Left kidney (tissue), 8 donors: ENCODE measurements at places on chromosomes 6 and 20.
A peak's percentile ranks its signal among the peaks of the same experiment; 100 is the strongest.

GRCh38 chr6:130647246-130647645 lies 180.0 kb upstream of the SMLR1 start:
- no peak for DNase-seq

- no peak for DNase-seq
Observed at GRCh38 chr6:98529364-98529763, 305.0 kb upstream of the POU3F2 start.

- no peak for DNase-seq
Observed at GRCh38 chr6:17475606-17476244, 82.3 kb downstream of the CAP2 start.

DNA sequence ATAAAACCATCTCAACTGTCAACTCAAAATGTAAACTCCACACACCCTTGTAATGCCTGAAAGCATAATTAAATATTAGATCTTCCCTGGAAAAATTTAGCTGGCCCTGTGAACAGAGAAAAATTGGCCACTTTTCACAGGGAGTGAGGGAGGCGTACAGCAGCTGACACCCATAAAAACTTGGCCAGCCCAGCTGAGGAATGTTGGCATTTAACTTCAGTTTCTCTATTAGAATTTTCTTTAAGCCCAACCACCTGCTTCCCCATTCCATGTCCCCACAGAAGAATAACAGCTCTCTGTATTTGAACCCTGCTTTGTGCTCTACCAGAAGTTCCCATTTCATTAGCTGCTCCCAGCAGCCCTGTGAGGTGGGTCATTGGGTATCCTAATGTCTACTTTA lies 41.0 kb downstream of the PKHD1 start:
- DNase-seq: no peak

GRCh38 chr20:33840759-33841435 lies 29.7 kb downstream of the CHMP4B start:
- no peak for DNase-seq

DNA sequence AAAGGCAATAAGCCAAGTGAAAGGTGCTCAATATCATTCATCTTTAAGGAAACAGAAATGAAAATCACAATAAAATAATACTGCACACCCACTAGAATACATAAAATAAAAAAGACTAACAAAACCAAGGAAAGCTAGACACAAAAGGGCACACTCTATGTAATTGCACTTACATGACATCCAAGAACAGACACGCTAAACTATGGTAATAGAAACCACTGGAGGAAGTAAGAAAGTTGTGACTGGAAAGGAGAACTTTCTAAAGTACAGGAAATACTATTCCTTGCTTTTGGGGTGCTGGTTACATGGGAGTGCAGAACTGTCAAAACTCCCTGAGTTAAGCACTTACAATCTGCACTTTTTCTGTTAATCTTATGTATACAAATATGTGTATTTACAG lies 253.7 kb upstream of the RUNX2 start:
- DNase-seq: no peak

GRCh38 chr6:101108286-101108685 lies 227.2 kb upstream of the ASCC3 start:
- no peak for DNase-seq

DNA sequence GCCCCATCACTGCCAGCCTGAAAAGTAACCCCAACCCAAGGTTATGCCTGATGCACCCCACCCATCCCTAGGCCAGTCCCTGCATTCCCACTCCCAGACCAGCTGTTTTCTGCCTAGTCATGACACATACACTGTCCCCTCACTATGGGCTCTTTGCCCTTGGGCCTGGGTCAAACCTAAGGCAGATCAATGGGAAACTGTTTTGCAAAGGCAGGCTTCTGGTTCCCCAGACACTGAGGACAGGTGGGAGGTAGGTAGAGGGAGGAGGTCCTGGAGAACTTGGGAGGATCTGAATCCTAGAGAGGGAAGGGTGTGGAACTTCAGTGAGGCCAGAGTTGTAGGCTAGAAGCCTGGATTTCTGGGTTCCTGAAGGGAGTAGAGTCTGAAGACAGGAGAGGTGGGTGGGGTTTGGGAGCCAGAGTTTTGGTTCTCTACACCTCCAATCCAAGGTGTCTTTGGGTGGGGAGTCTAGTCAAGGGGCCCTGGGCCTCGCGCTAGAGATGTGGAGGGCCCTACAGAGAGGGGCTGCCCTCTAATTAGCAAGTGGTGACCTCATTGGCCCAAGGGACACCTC lies 2.0 kb downstream of the CLIC1 start:
- DNase-seq: no peak

GRCh38 chr6:164905311-164905710 lies 404.1 kb downstream of the C6orf118 start:
- DNase-seq: no peak

DNA sequence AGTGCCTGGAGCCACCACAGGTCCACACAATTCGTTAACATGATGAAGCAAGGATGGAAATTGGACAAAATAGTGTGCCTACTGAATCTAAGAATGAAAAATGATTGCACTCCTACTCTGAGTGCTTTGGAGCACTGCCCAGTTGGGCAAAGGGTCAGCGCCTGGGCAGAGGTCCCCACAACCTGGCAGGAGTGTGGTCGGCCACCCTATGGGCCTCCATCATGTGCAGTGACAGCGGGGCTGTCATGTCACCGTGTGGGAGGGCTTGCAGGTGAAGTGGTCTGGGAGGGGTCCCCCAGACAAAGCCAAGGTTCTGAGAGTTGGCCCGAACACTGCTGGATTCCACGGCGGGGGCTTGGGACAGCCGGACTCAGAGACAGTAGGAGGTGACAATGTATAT lies 36.2 kb upstream of the CD93 start:
- no peak for DNase-seq

DNA sequence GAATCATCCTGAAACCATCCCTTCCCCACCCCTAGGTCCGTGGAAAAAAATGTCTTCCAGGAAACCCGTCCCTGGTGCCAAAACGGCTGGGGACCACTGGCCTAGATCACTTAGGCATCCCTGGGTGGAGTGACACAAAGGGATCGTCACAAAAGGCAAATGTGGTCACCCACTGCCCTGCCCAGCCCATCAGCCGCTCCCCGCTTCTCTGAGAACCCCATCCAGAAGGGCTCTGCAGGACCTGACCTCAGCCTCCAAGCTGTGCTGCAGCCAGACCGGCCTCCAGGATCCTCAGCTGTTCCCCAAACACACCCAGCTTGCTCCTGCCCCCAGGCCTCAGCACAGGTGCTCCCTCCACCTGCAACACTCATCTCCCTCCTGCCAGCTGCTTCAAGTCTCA lies 61.6 kb downstream of the PREX1 start:
- no peak for DNase-seq

DNA sequence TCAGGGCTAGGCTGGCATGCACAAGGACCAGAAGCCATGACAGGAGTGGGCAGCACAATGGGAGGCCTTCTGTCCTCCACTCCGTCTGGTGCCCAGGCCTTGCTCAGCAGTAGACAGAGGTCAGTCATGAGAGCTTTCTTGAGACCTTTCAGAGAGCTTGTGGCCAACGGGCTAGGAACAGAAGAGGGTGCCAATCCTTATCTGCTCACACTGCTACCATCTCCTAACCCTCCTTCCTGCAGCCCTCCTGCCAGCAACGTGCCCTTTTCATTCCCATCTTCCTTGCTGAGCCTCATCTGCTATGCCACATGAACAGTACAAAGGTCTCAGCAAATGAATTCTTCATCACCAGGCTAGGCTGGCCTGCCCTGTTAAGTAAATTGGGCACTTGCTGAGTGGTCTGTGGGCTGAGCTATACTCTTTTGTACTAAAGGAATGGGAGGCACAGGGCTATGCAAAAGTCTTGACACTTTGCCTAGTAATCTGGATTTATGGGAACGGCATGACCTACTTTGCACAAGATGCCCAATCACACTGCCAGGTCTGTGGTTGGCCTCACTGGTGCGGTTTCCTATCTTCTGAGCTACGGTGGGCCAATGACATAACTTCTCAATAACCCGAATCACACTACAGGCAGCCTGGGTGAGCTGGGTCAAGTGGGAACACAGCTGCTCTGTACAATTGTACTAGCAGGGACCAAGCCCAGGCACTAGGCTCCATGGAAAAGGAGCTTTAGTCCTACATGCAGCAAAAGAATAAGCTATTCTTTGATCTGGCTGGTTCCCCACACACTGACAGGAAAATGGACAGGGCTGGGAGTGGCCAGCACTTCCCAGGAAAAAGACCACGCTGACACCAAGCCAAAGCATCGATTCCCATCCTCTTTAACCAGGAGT lies 47.8 kb downstream of the ELOVL5 start:
- no peak for DNase-seq

DNA sequence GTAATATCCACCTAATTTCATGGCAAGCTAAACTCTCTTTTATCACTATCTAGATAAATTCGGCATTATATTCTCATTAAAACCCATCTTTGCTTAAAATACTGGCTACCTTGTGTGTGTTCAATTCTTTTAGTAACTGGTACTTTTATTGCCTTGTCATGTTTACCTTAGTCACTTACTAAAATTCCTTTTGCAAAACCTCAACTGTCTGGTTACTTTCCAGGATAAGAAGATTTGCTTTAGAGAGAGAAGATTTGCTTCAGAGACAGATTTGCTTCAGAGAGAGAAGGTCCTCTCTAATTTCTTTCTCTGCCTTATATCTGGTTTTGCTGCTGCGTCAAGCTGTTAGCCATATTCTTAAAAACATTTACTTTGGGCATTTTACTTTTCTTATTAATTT lies 151.5 kb upstream of the MLIP start:
- no peak for DNase-seq

GRCh38 chr20:51680067-51680749 lies 88.0 kb downstream of the ATP9A start:
- no peak for DNase-seq

- DNase-seq: no peak
Observed at GRCh38 chr6:48933136-48933535, 529.9 kb downstream of the MMUT start.

- DNase-seq: no peak
Observed at GRCh38 chr6:90256698-90257485, 39.8 kb downstream of the BACH2 start.

DNA sequence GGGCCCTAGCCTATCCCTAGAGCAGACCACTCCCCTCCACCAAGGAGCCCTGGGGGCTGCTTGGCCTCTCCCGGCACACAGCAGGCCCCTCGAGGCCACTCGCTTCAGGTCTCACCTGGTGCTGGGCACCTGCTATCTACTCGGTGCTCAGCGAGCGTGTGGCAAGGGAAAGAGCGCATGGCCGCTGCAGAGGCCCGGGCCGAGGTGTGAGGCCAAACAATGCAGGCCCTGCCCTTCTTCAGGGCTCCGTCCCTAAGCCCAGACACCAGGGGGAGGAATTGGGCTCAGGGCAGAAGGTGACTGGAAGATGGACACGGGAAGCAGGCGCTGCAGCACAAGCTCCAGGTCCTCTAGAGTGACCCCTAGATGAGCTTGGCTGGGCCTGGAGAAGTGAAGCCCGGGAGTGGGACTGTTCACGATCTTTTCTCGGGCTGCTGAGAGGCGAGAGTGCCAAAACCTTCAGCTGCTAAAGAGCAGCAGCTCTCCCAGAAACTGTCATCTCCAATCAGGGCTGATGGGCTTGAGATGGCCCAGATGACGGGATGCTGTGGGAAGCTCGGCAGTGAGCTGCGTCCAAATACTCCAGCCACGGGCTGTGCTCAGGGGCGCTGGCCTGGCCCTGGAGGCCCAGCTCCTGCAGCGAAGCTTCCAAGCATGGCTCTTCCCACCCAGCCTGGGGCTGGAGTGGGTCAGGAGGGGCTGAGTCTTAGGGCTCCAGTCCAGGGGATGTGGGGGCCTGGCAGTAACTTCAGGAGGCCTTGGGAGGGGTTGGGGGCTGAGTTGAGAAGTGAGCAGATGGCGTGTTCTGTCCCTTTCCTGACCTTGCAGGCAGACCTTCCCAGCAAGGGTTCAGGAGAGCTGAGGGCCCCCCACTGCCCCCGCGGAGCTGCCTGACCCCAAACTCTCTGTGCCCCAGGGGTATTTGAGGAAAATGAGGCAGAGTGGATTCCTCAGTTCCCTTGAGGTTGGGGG lies 43.7 kb downstream of the APCDD1L start:
- DNase-seq: peak; percentile 57

DNA sequence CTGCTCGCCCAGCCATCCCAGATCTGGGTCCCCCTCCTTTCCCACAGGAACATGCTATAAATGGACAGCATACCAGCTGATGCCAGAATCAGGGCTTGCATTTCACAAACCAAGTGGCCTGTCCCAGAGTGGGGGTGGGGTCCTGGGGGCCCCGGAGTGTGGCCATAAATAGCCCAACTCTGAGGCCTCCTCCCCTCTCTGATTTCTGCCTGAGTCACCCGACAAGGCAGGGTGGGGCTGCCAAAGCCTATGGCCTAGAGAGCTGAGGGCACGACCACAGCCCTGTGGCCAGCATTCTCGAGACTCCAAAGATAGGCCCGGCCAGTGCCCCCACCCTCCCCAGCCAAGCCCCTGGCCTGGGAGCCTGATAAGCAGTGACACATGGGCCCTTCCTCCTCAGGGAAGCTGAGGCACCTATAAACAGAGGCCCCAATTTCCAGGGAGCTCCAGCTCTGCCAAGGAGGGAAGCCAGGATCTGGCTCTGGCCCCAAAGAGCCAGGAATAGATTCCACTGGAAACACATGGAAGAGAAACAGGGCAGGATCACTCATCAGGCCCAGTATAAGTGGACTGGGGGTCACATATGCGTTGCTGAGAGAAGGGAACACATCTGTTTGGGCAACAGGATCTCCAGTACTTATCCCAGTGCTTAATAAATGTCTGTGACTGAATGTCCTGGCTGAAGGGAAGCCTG lies 20.3 kb downstream of the SNTA1 start:
- DNase-seq: no peak

DNA sequence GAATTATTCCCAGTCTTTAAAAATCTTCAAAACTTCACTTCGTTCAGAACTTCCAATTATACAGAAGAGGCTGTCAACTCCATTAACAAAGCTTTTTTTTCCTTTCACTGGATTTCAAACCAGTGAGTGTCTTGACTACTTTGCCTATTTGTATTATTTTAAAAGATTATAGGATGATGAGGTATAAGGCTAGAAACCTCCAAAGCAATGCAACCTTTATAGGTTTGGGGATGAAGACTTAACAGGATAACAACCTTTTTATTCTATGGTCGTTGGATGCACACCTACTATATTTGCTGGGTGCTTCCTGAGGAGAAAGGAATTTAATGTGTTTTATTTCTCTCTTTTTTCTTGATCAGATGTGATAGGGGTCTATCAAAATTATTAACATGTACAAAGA lies 1.9 kb upstream of the OVOL2 start:
- no peak for DNase-seq

GRCh38 chr6:105769197-105769596 lies 316.9 kb upstream of the PRDM1 start:
- no peak for DNase-seq

DNA sequence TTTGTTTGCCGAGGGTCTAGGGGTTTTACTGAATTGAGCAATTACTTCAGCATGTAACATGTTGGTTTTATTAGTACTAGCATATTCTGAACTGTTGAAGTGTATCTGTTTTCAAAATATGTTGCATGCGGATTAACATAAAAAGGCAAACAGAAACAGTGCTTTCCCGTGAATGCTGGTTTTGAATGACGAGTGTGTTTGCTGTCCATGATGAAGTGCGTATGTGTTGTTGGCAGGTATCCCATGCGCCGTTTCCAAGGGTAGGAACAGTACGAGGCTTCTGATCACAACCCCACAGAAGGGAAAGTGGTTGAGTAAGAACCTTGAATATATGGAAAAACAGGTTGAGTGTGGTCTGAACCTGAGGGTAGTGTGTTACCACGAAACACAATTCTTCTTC lies 232.9 kb downstream of the SAMD5 start:
- DNase-seq: no peak
